ENCODE measurements at places on chromosomes 7 and 10.

GRCh38 chr7:90768301-90768700 is 172.2 kb downstream of the CDK14 start:
- no peak for DNase-seq

DNA sequence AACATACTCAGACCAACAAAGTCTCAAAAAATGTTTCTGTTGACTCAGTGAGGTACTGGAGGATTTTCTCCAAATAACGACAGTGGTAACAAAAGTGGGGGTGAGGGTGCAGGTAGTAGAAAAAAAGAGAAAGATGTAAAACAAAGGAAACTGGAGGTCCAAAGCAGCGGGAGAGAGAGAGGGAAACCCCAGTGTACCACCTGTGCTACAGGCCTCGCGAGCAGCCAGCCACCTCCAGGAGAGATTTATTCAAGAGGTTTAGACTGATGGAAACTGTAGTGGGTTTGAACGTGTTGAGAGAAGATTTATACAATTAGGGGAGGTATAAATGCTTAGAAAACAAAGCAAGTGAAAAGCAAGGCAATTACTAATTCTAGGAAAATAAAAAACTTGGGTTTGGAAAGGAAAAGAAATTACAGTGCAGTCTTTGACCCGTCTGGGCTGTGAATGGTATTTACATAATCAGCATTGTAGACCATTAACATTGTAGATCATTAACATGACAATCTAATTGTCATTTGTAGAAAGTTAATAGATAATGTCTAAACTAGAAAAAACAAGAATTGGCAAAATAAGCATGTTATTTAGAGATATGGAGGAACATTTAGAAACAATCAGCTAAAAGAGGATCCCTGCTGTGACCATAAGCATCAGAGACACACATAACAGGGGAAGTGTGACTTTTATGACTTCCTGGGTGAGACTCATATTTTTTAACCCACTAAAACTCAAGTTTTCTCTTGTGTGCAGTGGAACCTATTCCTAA is 180.0 kb downstream of the RELN start:
- DNase-seq = no peak

DNA sequence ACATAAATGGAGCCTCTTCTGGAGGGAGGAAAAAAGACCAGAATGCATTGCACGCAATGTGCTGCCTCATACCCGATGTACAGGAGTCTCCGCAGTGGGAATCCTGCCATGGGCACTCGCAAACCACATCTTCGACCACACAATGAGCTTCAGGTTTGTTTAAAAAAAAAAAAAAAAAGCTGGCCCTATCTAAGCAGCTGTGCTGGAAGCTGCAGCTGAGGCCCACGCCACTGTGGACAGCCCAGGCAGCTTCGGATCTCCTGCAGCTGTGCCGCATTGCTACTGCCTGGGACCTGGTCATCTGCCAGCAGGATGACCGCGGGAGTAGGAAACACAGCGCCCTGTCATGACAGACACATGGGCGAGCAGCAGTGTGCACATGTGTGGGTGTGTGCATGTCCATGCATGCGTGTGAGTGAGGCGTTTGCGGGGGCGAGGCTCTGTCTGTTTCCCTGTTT is 26.0 kb downstream of the EN2 start:
- DNase-seq = no peak

- peak; percentile 45 for DNase-seq
These were observed 295.3 kb upstream of the PRKCQ start for GRCh38 chr10:6875269-6875865.

DNA sequence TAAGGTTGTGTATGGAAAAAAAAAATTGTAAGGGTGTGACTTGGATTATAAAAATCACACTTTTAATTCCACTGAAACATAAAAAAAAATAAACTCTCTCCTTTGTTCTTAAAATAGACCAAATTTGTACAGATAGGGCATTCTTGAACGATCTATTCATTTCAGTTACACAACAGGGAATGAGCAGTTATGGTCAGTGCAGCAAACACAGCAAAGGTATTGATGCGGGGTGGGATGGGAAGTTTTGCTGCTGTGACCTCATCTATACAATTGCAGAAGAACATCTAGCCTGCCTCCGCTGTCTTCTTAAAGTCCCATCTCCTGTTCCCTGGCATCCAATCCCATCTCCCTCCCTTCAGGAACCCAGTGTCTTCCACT is 580.2 kb downstream of the SUGCT start:
- DNase-seq = no peak

GRCh38 chr10:725786-726185 is 36.3 kb upstream of the DIP2C start:
- DNase-seq = no peak

GRCh38 chr7:45921699-45922519 is 837 bp upstream of the IGFBP3 start:
- DNase-seq = no peak

DNA sequence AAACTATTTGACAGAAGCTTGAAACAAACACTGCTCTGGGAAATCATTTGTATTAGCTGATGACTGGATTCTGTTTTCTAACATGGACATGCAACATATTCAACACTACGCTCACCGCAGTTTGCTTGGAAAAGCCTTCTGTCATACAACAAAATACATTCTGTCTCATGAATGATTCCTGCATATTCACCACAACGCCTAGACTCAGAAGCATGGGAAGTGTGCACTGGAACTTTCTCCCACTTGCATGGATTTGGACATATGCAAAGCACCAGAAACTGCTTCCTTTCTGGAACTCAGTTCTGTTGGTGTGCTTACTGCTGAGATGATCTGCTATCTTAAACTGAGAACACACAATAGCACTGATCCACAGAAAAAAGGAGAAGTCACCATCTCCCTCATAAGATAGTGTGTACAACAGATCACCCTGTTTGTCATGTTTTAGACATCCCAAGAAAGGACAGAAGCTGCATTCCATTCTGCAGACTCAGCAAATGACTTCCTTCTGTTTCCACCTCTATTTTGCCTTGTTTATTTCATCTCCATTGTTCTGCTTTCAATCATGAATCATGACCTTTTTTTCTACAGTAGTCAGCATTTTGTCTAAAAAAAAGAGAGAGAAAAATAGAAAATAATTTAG is 115.8 kb downstream of the HTR7 start:
- DNase-seq = peak; percentile 61

DNA sequence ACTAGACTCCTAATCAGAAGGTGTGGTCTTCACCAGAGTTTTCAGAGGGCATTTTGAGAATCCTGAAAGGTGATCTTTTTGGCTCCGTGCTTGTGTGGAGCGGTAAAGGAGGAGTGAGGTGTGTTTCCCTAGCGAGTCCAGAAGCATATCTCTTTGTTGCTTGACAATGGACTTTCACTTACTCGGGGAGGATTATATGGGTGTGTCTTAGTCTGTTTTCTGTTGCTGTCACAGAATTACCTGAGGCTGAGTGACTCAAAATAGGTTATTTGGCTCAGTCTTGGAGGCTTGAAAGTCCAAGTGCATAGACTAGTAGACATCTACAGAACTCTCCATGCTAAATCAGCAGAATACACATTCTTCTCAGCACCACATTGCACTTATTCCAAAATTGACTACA is 57.9 kb downstream of the AKR1C4 start:
- no peak for DNase-seq

GRCh38 chr10:114041166-114041565 is 2.5 kb upstream of the ADRB1 start:
- DNase-seq = no peak

- no peak for DNase-seq
These were observed 68.8 kb upstream of the RSU1 start for GRCh38 chr10:16886031-16886430.

DNA sequence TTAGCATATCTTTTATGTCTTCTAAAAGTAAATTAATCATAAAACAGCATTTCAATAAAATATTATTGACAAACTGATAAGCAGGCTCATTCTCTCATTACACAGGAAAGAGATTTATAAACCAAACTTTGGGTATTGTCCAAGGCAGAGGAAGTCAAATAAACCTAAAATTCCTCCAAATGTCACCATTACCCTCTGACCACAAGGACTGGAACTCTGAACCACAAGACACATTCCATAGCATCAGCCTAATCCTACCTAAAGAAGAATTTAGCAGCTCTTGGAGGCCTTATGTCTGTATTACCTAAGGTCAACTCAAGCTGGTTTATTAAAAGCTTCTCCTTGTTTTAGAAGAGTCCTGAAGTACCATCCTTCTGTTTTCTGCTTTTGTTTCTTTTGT is 82.4 kb upstream of the SLC13A1 start:
- DNase-seq = no peak

- no peak for DNase-seq
These were observed 200.1 kb downstream of the ACTR3B start for GRCh38 chr7:152959610-152960009.

DNA sequence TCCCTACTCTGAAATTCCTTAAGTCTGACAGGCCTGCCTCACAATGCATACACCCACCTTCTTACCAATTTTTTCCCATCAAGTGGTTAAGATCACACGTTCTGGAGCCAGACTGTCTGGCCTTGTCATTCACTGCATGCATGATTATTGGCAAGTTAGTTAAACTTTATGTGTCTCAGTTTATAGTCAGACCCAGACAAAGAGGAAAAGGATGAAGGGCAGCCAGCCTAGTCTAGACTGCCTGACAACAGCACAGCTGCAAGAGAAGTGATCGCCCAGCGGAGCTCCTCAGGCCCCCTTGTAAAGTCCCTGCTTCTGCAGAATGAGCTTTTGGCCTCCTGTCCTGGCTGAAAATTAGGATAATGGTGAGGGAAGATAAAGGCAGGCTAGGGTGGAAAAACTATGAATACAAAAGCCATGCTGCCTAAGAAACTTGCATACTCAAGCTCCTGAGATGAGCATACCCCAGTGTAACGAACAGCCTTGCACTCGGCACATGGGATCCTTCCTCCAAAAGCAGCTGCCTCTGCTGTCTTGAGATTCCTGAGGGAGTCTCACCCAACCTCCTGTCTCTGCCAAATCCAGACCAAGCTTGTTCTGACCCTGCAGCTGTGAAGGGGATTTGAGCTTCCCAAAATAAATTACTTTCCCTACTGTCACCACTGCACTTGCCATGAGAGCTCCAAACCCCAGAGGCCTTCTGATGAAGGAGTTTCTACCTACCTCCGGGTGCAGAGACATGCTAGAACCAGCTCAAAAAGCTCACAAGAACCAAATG is 26.7 kb upstream of the MRLN start:
- DNase-seq = no peak

DNA sequence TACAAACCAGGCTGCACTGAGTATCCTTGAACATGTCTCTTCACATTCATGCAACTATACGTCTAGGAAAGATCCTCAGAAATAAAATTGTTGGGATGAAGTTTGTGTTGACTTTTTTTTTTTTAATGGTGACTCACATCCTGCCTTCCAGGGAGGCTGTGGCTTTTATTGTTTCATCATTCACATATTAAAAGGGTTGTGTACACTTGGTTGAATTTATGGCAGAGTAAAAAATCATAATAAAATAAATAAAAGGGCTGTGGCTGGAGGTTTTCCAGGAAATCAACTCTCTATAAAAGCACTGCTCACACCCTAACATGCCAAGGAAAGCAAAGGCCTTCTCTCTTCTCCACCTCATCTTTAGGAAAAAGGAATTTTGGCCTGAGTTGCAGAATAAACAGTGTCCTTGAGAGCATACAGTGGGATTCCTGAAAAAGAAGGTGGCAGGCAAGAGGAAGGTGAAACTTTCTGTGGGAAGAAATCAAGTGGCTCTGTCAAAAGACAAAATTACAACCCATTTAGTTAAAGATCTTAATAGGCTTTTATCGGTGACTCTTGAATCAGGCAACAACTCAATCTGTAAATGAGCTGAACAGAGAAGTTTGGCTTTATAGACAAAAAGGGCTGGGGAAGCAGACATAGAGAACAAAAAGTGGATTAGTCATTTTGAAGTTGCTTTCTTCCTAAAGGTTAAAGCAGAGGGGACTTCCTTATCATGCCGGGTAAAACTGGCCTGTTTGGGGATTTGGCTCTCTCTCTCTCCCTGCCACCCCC is 41.6 kb upstream of the FHIP2A start:
- no peak for DNase-seq

- DNase-seq = peak; percentile 55
These were observed 18.3 kb downstream of the MDFIC start for GRCh38 chr7:114940220-114940619.

- DNase-seq = no peak
These were observed 85.9 kb downstream of the XPNPEP1 start for GRCh38 chr10:109837384-109837783.
